ENCODE measurements at places on chromosomes 16 and 17. TPM values are rescaled to one million over a fixed set of nuclear protein-coding genes. Genes with fewer than 3 reads are reported as not detected.

CEMP1 gene
- not detected for polyA plus RNA-seq

NOS2 gene
- polyA plus RNA-seq = not detected

OR3A3 gene
- not detected for polyA plus RNA-seq

SRP68 gene
- 101 TPM for polyA plus RNA-seq

DLG4 gene
- polyA plus RNA-seq = 11.6 TPM

RAP1GAP2 gene
- polyA plus RNA-seq = 2.8 TPM

CA10 gene
- polyA plus RNA-seq = not detected

CDH15 gene
- 0.11 TPM for polyA plus RNA-seq

GAS2L2 gene
- polyA plus RNA-seq = not detected

NLRC3 gene
- not detected for polyA plus RNA-seq

RND2 gene
- 1.7 TPM for polyA plus RNA-seq

PPP1R27 gene
- polyA plus RNA-seq = not detected

CRHR1 gene
- polyA plus RNA-seq = not detected

SOCS7 gene
- polyA plus RNA-seq = 5.8 TPM

DNA sequence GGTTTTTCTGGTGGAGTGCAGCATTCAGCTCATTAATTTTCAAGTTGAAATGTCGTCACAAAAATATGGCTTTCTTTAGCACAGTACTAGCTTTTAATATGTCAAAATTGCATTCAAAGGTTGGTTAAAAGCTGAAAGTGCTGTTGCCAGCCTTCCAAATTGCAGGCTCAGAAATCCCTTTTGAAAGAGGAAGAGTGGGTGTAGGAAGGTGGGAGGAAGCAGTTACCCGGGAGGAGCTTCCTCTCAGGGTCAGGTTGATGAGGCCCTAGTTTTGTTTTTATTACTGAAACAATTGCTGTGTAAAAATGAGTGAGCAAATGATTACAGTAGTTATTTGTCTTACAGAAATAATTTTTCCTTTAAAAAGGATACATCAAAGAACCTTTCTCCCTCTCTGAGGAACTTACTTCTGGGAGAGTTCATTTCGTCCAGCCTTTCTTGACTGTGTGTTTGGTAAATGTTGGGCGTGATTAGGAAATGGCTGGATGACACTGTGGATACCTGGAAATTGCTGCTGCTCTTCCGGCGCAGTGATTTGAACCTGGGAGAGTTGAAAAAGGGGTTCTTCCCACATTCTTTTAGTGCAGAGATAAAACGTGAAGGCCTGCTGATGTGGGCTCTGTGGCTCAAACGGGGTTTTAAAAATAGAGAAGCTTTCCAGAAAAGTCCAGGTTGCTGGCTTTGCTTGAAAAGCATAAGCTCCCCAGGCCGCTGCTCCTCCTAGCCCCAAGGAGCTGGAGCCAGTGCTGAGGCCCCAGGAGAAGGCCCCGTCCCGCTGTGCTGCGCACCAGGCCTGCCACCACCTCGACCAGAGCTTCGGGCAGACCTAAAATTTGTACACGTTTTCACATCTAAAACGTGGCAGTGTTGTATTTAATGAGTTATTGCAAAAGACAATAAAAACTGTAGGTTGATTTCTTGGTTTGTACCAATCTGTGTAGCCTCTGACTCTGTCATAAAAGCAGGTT, 41.7 kb downstream of the SEC14L1 start:
- DNase-seq = no peak

GRCh38 chr17:32355649-32356377, 5.9 kb downstream of the ZNF207 start:
- no peak for DNase-seq

DNA sequence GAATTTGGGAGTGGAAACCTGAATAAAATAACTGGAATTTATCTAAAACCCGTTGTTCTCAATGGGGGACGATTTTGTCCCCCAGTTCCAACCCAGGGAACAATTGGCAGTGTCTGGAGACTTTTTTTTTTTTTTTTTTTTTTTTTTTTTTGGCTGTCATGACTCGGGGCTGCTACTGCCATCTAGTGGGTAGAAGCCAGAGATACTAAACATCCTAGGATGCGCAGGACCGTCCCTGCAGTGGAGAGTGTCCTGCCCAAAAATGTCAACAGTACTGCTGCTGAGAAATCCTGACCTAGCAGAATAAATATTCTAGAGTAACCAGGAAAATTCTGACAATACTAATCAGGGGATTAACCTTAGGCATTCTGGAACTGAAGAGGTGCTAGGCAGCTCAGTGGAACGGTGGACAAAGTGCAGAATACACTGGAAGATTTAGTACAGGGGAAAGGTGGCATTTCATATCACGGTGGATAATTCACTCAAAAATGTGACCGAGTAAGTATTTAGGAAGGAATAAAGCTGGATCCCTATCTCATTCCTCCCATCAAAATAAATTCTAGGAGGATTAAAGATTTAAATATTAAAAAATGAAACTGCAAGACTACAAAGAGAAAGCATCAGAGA, 107.6 kb downstream of the SPECC1 start:
- no peak for DNase-seq

DNA sequence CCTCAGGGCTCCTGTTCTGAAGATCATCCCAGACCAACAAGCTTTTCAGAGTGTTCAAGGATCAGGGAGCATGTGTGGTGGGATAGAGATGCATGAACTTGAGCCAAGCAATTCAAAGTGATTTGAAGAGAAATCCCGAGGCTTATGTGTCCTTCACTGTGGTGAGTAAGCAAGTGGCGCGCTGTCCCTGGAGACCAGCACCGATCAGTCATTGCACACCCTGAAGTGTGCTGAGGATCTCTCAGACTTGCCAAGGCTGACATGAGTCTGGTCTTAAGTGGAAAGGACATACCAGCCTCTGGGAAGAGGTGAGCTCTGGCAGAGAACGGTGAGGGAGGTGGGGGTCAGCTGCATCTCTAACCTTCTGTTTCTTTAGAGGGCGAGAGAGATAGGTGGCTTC, 43.8 kb upstream of the CDH13 start:
- DNase-seq = no peak

GRCh38 chr17:81976332-81977210, 858 bp upstream of the ASPSCR1 start:
- no peak for DNase-seq

- no peak for DNase-seq
Observed at GRCh38 chr16:84548971-84549844, 44.7 kb upstream of the MEAK7 start.

- DNase-seq = no peak
Observed at GRCh38 chr16:11238272-11239202, 17.5 kb downstream of the SOCS1 start.

DNA sequence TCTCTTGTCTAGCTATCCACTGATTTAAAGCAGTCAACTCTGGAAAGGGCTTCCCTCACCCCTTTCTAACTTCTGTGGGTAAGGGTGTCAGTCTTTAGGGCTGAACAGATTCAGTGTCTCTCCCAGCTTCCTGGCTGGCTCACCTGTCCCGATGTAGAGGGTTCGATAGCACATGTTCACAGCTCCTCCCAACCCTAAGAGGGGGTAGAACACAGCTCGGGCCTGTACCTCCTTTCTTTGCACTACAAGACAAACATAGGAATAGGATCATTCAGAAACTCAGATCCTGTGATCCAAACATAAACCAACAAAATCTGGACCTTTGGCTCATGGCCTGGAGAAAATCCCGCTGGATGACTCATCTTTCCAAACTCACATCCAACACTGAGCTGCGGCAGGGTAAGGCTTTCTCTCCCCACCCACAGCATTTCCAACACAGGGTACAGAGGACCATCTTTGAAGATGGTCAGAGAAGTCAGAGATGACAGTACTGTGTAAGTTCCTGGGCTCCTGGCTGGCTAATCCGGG, 5.8 kb upstream of the DHRS13 start:
- DNase-seq = peak; percentile 68

DNA sequence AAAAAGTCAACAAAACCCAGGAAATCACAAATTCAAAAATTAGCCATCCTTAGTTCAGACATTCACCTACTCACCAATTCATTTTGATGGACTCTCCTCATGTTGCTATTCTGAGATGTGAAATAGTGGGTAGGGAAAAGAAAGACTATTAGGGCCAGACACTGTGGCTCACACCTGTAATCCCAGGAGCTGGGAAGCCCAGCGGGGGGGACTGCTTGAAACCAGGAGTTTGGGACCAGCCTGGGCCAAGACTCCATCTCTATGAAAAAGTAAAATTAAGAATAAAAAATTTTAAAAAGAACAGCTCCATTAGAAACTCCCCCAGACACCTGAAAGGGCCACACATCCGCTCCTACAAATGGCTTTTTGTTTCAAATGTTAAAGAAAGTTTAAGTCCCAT, 21.4 kb downstream of the UBE2O start:
- DNase-seq = no peak

GRCh38 chr17:47728214-47728877, 4.7 kb upstream of the TBX21 start:
- no peak for DNase-seq

- no peak for DNase-seq
Observed at GRCh38 chr17:73769479-73769878, 125.2 kb upstream of the SDK2 start.

- DNase-seq = no peak
Observed at GRCh38 chr16:924806-925205, 46.0 kb downstream of the LMF1 start.

GRCh38 chr17:35932586-35932985, 2.0 kb upstream of the RDM1 start:
- no peak for DNase-seq

DNA sequence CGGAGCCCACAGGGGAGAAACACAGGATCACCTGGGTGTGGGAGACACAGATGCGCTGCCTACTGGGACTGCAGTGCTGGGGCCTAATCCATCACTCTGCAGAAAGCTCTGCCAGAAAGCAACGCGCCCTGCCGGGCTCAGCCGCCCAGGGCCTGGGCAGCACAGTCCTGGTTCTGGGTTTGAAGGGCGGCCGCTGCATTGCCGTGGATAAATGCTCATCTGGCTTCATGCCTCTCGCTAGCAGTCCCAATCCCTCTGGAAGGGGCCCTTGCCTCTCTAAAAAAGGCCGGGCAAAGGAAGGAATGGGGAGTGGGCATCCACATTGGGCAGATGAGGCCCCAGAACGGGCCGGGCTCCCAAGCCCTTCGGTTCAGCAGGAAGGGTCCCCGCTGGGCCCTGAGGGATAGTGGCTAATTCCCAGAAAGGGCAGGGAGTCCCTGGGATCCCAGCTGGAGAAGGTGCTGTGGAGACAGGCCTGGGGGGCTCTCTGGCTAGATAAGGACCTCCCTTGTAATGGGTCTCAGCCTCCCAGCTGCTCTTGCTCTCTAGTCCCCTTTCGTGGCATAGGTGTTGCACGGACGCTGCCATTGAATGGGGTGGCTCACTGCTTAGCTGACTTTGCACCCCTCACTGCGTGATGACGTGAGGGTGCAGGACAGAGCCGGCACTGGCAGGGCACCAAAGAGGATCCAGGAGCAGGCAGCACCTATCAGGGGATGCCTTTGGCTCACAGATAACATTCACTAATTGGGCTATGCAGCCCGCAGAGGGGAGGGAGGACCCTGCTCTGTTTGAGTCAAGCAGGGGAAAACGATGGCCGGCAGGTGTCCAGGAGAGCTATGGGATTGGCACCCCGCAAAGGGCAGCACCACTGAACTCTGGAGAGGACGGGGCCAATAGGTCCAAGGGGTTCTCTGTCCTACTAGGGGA, 88.6 kb downstream of the PGS1 start:
- no peak for DNase-seq

GRCh38 chr16:69443927-69444631, 19.7 kb downstream of the CYB5B start:
- no peak for DNase-seq

GRCh38 chr17:79835953-79836509, 3.2 kb downstream of the CBX4 start:
- DNase-seq = no peak

- DNase-seq = no peak
Observed at GRCh38 chr16:19294156-19294649, 8.7 kb downstream of the CLEC19A start.

DNA sequence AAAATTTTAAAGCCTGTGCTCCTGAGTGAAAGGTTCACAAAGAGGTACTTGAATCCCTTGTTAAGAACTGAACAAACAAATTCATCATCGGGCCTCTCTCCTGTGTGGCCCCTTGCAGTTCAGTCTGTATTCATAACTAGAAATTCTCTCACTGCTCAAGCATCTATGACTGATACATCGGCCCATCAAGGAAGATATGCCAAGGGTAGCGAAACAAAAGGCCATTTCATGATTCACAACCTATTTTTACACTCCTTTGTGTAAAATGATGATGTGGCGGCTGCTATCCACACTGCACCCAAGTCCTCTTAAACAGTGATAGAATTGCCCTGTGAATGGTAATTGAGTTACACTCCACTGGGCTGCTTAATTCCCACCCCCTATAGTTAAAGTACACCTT, 204.6 kb downstream of the STX8 start:
- DNase-seq = no peak

GRCh38 chr16:53996961-53997360, 289.6 kb downstream of the IRX3 start:
- DNase-seq = no peak
